ENCODE measurements at places on chromosomes 2 and 18.

DNA sequence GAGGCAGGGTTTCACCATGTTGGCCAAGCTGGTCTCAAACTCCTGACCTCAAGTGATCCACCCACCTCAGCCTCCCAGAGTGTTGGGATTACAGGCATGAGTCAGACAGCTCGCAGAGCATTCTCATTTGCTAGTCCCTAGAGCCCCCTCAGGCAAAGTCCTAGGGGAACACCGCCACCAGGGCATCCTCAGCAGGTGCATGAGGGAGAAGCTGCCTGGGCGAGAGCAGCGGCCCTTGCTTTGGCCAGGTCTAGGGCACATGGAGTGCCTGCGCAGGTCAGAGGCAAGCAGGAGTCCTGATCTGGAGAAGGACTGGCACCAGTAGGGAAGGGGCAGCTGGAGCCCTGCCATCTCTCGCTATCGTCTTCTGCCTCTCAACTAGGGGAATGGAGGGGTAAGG, 32.4 kb downstream of the NGEF start:
- DNase-seq: no peak

- no peak for DNase-seq
Observed at GRCh38 chr2:40103590-40103989, 324.5 kb upstream of the THUMPD2 start.

DNA sequence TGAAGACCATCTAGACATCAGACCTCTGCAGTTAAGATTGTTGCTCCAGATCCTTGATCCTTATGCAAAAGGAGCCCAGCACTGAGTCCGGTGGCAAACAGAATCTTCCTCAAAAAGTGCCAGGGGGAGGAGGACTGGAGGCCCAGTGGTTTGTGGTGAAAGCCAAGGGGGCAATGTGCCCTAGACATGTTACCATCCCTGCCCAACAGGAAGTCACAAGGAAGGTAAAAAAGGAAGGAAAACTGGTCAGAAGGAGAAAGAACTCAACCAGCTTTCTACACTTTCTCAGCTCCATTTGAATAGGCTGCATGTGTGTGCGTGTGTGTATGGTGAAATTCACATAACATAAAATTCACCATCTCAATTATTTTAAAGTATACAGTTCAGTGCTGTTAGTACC, 25.0 kb upstream of the KDM3A start:
- DNase-seq: no peak

GRCh38 chr2:185201063-185201462, 537.5 kb upstream of the FSIP2 start:
- no peak for DNase-seq

- DNase-seq: no peak
Observed at GRCh38 chr2:71831193-71831577, 316.5 kb downstream of the CYP26B1 start.

GRCh38 chr2:25558262-25558661, 115.1 kb downstream of the DTNB start:
- DNase-seq: peak; percentile 45

- no peak for DNase-seq
Observed at GRCh38 chr2:215429424-215429823, 6.4 kb downstream of the FN1 start.

GRCh38 chr2:240053173-240054155, at the start of gene OR6B3:
Gene OR6B3 (minus strand): TSS chr2:240053521.
- no peak for DNase-seq

GRCh38 chr2:68536000-68536399, 68.6 kb downstream of the APLF start:
- DNase-seq: no peak

DNA sequence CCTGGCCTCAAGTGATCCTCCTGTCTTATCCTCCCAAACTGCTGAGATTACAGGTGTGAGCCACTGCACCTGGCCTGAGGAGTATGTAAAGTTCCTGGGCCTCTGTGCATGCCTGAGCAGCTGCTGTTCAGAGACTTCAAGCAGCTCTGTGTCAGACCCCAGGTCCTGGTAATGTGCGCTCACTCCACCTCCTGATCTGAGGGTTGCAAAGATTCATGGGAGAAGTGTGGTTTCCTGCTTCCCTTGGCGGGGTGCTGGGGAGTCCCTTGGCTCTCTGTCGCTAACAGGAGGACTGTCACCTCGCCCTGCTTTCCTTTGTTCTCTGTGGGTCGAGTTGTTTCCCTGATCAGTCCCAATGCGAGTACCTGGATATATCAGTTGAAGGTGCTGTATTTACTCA, 8.6 kb upstream of the IL36A start:
- DNase-seq: no peak

- DNase-seq: no peak
Observed at GRCh38 chr2:100755441-100755840, 64.5 kb upstream of the NPAS2 start.

DNA sequence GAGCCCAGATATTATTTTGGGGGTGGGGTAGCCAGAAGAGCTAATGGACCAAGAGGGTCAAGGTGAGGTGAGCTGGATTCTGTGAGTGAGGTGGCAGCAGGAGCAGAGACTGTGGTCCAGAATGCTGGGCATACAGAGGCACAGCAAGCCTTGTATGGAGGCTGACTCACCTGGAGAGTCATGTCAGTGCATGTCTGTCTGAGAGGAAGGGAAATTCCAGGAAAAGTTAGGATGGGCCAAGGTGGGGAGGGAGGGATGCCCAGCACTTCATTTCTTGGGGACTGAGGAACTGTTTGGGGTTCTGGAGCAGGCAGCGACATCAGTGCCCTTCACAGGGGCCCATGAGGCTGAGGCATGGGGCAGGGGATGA, 21.1 kb downstream of the PER2 start:
- DNase-seq: no peak

- no peak for DNase-seq
Observed at GRCh38 chr2:19541884-19542283, 183.5 kb upstream of the OSR1 start.

GRCh38 chr2:133633881-133634409, 65.7 kb upstream of the NCKAP5 start:
- no peak for DNase-seq

DNA sequence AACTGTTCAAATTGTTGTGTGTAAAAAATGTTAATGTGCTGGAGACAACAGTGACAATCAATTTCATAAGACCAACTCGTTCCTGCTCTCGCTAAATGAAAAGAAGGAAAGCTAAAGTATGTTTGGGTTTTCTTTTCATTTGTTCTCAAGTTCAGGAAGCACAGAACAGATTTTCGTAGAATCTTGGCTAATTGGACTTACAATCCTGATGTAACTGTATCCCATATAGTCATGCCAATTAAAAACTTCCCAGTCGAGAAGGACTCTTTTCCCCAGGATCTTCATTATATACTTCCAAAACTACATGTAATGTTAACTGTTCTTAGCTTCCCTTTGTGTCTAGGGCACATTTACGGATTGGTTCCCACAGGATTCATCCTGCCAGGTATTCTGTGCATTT, 135.4 kb upstream of the ITGB6 start:
- DNase-seq: no peak

GRCh38 chr18:6145645-6146306, 250.5 kb upstream of the TMEM200C start:
- no peak for DNase-seq

GRCh38 chr2:229909090-229909489, 12.7 kb downstream of the TRIP12 start:
- no peak for DNase-seq

- no peak for DNase-seq
Observed at GRCh38 chr2:107743274-107743673, 83.4 kb upstream of the RGPD4 start.

- DNase-seq: peak; percentile 25
Observed at GRCh38 chr2:8693157-8693821, 11.4 kb downstream of the ID2 start.

DNA sequence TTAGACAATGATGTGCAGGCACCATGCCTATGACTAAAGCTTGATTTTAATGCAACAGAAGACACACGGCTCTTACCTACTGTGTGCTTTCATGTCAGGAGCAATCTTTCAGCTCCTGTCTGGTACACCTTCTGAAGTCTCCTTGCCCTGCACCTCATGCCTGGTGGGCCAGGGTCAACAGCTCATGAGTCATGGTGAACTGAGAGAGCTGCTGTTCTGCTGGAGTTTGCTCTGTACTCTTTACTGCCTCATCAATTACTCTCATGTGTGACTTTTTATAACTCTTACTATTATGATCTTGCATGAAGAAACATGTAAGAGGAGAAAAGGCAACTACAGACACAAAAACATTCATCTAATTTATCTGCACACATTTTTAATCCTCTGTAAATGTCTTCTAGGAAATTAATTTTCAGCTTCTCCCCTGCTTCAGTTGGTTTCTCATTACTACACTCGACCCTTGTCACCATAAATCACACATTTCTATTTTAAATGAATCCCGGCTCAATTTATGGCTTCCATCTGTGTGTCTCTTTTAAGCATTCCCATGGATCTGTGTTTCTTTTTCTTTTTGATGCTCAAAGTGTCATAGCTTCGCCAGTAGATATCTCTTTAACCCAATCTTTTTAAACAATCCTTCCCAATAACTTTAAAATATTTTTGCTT, 9.7 kb downstream of the SERPINB7 start:
- no peak for DNase-seq

DNA sequence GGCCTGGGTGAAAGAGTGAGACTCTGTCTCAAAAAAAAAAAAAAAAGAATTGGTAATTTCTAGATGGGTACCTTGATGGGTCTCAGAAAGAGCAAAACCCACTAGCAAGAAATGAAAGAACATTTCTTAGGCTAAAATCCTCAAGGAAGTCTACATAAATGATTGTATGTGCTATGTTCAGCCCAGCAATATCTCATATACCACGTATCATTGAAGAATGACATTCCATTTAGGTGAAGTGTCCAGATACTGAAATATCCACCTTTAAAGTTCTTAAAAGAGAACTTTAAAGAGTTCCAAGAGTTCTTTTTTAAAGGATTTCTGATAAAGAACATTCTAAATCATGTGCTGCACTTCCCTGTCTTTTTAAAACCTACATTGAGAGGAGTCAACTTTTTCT, 19.2 kb downstream of the NRP2 start:
- DNase-seq: no peak

DNA sequence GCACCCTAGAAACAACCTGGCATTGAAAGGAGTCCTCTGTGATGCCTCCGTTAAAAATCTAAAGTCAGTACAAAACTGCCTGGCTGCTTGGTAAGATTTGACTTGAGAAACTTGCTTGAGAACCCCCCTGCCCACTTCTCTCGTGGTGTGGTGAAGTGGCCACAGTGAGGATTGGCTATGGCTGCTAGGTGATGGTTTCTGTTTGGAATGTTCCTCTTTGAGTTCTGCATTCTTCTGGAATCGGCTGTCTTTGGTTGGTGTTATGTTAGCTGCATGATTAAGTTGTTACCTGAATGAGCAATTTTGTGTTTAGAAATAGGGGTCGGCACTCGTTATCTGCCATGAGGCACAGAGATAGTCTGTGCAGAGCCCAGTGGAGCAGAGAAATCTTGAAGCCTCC, 21.7 kb upstream of the SAG start:
- no peak for DNase-seq

- no peak for DNase-seq
Observed at GRCh38 chr2:208062113-208062512, 36.8 kb upstream of the PLEKHM3 start.

DNA sequence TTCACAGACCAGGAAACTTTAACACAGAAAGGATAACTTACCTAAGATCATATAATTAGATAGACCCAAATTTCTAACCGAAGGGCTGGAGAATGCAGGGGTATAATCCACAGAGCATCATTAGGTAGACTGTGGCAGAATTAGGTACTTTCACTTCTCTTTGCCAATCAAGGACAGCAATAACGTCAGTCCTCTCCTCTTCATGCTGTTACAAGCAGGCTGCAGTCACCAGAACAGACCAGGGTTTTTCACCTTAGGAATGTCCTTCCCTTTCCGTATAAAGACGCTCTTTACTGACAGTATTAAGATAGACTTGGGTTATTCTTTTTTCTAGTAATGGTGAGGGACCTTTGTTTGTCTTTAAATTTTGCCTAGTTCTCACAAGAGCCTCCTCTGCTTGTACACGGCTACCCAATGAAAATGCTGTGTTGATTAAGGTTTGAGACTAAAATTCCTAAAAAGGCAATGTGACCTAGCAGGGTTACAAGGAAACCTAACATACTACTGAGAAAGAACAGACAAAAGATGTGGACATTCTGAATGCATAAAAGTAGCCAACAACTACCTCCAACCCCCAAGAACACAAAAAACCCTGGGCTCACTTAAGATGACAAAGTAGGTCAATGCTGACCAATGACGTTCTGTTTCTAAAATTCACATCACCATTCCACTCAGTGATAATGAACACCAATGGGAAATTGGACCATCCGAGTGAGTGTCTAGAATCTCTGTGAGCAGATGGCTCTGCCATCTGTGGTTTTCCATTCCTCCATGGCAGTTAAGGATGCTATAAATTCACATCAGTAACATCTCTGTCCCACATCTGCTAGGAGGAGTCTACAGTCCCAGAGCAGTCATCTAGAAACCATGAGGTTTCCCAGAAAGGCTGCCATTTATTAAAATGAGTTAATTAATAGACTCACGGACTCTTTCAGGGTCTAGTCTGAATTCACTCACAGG, 2.1 kb downstream of the PDIA6 start:
- DNase-seq: peak; percentile 75

- no peak for DNase-seq
Observed at GRCh38 chr18:78703291-78703690, 276.3 kb upstream of the SALL3 start.

GRCh38 chr2:44981714-44982108, 27.5 kb downstream of the SIX2 start:
- peak; percentile 64 for DNase-seq

DNA sequence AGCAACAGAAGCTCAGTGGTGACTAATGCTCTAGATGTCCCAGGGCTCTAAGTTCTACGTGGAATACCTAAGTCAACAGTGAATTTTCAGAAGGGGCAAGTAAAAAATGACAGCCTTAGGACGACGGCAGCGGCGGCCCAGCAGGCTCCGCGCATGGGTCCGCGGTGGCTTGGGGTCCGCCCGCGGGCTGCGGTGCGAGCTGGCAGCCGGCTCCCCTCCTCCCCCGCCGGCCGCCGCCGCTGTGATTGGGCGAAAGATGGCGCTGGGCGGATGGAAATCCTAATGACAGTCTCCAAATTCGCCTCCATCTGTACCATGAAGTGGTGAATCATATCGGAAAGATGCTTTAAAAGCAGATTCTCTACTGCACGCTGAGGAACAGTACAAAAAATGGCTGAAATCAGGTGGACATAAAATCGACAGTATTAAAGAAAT, 74.7 kb downstream of the HNRNPLL start:
- peak; percentile 49 for DNase-seq

DNA sequence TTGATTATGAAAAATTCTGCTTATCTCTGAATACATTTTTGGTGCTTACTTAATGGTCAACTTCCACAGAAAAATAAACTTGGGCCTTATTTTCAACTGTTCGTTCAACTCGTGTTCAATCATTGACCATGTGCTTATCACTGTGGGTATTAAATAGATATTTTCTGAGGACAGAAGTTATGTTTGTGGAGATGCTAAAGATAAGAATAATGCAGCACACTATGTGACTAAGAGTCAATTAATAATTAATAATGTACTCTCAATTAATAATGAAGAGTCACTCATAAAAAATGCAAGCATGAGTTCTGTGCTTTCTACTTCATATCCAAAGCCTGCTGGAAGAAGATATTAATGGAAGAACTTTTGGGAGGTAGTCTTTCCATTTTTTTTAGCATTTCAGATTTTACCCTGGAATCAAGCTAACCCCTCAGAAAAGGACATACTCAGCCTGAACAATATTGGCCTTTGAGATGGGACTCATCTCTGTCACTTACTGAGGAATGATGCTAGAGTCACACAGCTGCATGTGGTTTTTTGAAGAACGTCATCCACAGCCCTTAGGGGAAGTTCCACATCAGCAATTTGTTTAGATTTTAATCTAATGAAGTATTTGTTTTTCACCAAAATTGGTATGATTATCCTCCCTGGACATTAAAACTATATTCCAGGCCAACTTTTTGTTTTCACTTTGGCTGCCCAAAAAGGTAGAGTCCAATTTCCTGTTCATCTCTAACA, 191.9 kb upstream of the CRIM1 start:
- no peak for DNase-seq
